Stimulated activated memory B cell treated with anti-CD40 and anti-IgM and Interleukin-4, amounts not matched to agents 10 μg/mL and 1 μg/mL and 100 μg/mL, for 72 hours (primary cell): ENCODE measurements at places on chromosomes 7 and 10.

DNA sequence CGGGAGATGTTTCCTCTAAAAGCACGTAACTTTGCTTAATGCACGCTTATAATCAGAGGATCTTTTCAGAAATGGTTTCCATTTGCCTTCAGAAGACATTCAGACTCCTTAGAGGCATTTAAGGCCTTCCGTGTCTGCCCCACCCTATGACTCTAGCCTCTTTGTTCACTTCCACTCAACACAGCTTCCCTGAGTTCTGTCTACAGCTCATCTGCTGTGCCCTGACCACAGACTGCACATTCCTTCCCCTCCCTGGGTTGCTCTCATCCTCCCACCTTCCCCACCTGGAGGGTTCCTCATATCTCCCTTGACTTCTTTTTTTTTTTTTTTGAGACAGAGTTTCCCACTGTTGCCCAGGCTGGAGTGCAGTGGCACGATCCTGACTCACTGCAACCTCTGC lies 16.6 kb downstream of the FBH1 start:
- H3K4me3 ChIP-seq = no peak overlapping the region
- H3K27ac ChIP-seq = no peak overlapping the region
- peaks cover 22% of the 10 kb centered on the region for H3K4me1 ChIP-seq
- H3K27me3 ChIP-seq = no peaks in the 10 kb centered on the region

GRCh38 chr10:101140084-101140949 lies 9.2 kb downstream of the TLX1 start:
- H3K27me3 ChIP-seq = peaks cover 94% of the 10 kb centered on the region
- H3K4me3 ChIP-seq = no peak overlapping the region
- peaks cover 33% of the 10 kb centered on the region for H3K4me1 ChIP-seq
- no peaks in the 10 kb centered on the region for H3K36me3 ChIP-seq

DNA sequence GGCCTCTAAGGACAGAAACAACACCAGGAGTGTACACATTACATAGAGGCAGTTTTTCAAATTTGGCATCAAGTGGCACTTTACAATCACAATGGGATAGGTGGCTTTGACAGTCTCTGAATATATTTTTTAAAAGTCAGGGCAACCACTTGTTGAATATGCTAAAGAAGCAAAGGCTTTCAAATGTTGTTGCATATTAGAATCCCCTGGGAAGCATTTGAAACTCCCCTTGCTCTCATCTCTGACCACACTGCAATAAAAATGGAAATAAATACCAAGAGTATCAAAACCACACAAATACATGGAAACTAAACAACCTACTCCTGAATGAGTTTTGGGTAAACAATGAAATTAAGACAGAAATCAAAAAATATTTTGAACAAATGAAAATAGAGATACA lies 106.5 kb upstream of the RAB11FIP2 start:
- H3K4me1 ChIP-seq = no peaks in the 10 kb centered on the region
- ATAC-seq = no peak
- no peaks in the 10 kb centered on the region for H3K27me3 ChIP-seq
- no peak overlapping the region for H3K27ac ChIP-seq
- H3K36me3 ChIP-seq = no peaks in the 10 kb centered on the region

- no peak for ATAC-seq
- peaks cover 22% of the 10 kb centered on the region for H3K4me1 ChIP-seq
- H3K27me3 ChIP-seq = peaks cover 79% of the 10 kb centered on the region
- no peak overlapping the region for H3K27ac ChIP-seq
- H3K36me3 ChIP-seq = no peaks in the 10 kb centered on the region
Measured at GRCh38 chr10:133528296-133528844, 1.2 kb downstream of the CYP2E1 start.

DNA sequence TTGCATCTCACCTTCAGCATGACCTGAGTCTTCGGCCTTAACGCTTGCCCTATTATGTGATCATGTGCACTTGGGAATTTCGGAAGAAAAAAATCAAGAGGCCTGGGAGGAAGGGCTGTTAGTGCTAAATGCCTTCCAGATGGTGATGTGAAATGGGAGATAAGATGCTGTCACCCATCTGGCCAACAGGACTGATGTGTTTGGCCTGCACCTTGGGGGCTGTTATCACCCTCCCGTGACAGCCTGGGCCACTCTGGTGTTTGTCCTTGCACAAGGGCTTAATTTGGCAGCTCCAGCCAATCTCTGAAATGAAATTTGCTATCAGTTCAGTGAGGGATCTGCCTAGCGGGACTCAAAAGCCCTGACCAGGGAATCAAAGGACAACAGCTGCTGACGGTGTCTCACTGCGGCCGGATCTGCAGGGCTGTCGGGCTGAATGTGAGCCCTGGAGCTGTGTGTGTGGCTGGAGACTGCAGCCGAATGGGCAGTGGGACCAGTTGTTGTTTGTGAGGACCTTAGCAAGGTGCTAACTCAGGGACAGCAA lies 131.4 kb upstream of the BTBD16 start:
- H3K4me3 ChIP-seq = no peak overlapping the region
- ATAC-seq = no peak

- peak; percentile 78 for ATAC-seq
- H3K4me1 ChIP-seq = peaks cover 8% of the 10 kb centered on the region
- H3K27me3 ChIP-seq = no peaks in the 10 kb centered on the region
- H3K4me3 ChIP-seq = no peak overlapping the region
Measured at GRCh38 chr7:130560972-130561371, 69.1 kb downstream of the MEST start.

DNA sequence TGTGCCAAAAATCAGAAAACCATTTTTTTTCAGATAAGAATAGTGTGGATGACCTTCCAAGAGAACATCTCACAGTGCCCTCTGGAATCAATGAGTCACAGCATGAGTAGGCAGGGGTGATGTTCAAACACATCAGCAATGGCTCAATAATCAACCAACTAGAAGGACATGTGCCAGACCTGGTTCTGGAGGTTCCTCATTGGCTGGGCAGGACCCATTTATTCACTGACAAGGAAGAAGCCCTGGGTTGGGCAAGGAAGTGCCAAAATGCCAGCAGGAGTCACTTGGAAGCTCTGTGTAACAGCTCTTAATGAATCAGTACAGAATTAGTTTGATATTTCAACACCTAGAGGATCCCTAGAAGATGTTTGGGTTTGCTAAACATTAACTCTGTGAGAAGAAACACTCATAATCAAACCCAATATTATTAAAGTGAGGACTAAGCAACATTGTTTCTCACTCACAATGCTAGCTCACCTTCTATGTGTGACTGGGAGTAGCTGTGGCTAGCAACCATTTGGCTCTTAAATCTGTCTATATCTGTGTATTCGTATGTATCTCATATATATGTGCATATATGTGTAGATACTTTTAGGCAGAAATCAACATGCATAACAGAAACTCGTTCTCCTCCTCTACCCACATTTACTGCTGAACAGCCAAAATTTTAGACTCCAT lies 72.3 kb upstream of the APBB1IP start:
- H3K4me3 ChIP-seq = no peak overlapping the region
- peaks cover 17% of the 10 kb centered on the region for H3K4me1 ChIP-seq
- no peaks in the 10 kb centered on the region for H3K27me3 ChIP-seq
- H3K36me3 ChIP-seq = no peaks in the 10 kb centered on the region
- no peak for ATAC-seq

DNA sequence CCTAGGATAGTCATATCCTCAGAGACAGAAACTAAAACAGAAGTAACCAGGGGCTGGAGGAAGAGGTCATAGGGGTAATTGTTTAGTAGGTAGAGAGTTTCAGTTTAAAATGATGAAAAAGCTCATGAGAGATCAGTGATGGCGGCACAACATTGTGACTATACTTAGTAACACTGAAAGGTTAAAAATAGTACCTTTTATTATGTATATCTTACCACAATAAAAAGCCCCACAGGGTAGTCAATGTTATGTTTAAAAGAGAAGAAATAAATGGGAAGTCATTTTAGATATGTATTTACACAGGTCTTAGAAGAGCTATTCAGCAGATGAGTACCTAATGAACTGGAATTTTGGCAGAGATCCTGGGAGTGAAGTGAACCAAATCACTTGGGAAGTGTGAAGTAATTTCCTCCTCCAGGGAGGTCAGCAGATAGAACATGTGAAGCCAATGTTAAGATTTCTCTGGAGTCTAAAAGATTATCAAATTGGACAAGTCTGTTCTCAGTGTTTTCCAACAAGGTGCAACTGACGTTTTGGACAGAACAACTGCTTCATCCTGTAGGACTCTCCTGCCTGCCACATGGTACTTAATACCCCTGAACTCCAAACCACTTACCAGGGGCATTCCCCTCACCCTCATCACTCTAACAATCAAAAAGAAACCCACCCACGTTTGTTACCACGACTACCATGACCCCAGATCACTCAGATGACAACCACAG lies 6.4 kb downstream of the CDCA7L start:
- no peaks in the 10 kb centered on the region for H3K27me3 ChIP-seq
- peaks cover 84% of the 10 kb centered on the region for H3K4me1 ChIP-seq
- peak overlapping the region; percentile 89 for H3K27ac ChIP-seq

DNA sequence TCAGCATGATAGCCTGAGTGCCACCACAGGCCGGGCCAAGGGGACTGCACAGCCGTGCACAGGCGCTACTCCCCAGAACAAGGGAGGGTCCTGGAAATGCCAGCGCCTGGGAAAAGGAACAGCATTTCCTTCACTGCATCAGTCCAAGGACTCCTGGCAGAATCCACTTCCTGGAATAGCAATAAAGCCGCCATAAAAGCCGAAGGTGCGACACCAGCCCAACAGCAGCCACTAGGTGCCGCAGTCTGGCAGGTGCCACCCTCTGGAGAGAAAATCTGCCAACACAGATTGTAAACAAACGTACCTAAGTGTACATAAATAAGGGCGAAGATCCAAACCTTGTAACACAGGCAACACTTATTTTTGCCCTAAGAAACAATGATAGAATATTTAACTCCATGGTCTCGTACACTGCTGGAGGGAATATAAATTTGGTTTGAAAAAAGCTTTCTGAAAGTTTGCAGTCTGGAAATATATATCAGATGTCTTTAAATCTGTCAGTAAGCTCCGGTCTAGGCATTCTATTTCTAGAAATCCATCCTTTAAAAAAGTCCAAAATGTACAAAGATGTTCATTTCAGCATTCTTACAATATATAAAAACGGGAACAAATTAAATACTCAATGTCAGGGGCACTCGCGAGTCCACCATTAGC lies 22.2 kb downstream of the VOPP1 start:
- H3K4me3 ChIP-seq = peak overlapping the region; percentile 63
- no peaks in the 10 kb centered on the region for H3K27me3 ChIP-seq
- peaks cover 97% of the 10 kb centered on the region for H3K4me1 ChIP-seq
- ATAC-seq = no peak

GRCh38 chr7:81468526-81468925 lies 301.3 kb downstream of the HGF start:
- H3K27ac ChIP-seq = no peak overlapping the region
- H3K4me1 ChIP-seq = no peaks in the 10 kb centered on the region
- H3K27me3 ChIP-seq = no peaks in the 10 kb centered on the region
- no peak overlapping the region for H3K4me3 ChIP-seq

DNA sequence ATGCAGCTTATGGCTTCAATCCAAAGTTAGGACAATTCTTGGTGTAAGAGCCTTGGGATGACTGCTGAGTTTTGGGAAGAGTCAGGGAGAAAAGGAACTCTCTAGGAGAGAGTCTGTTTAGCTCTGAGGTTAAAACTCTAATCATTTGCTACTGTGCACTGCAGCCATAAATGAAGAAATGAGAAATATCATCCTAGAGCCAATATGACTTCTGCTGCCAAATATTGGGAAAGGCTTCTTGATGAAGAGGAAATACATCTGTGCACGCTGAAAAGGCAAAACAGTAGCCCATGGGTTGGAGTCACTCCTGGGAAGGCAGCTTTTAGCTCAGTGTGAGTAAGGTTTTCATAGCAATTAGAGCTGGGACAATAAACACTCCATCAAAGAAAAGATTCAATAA lies 308.8 kb downstream of the SFMBT2 start:
- peaks cover 11% of the 10 kb centered on the region for H3K4me1 ChIP-seq
- no peaks in the 10 kb centered on the region for H3K36me3 ChIP-seq
- no peak for ATAC-seq
- H3K27ac ChIP-seq = no peak overlapping the region
- no peaks in the 10 kb centered on the region for H3K27me3 ChIP-seq
- no peak overlapping the region for H3K4me3 ChIP-seq

DNA sequence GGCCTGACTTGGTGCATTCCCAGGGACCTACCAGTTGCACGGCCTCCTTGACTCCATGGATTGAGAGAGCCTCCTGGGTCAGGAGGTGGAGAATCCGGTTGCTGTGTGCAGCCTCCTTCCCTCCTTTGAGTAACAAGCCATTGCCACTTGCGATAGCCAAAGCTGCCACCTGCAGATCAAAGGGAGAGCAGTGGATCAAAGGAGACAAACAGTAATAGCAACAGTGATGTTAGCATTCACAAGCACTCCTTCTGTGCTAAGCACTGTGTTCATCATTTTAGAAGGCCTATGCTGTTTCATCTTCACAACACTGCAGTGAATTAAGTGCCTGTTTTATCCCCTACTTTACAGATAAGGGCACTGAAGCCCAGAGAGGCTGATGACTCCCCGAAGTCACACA lies 40.1 kb downstream of the ALDH18A1 start:
- H3K27ac ChIP-seq = no peak overlapping the region
- H3K4me1 ChIP-seq = no peaks in the 10 kb centered on the region
- H3K36me3 ChIP-seq = peaks cover 85% of the 10 kb centered on the region
- H3K27me3 ChIP-seq = no peaks in the 10 kb centered on the region
- ATAC-seq = no peak

- H3K4me3 ChIP-seq = no peak overlapping the region
- no peaks in the 10 kb centered on the region for H3K36me3 ChIP-seq
- H3K27me3 ChIP-seq = no peaks in the 10 kb centered on the region
- ATAC-seq = no peak
- no peaks in the 10 kb centered on the region for H3K4me1 ChIP-seq
Measured at GRCh38 chr10:44261710-44262455, 123.0 kb downstream of the CXCL12 start.

DNA sequence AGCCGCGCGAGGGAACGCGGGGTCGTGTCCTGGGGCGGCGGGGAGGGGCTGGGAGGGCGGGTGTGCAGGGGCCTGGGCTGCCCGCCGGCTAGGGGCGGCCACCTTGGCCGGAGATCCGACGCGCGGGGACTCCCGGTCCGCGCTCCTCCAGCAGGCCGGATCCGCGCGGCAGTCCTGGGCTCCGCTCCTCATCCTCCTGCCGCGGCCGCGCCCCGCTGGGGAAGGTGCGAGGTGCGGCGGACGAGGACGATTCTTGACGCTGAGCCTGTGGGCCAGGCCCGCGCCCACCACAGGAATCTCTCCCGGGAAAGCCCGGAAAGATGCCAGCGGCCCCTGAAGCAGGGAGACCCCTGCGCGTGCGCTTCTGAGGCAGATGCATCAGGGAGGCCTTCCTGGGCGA lies 6.6 kb upstream of the OGDHL start:
- H3K27me3 ChIP-seq = peaks cover 70% of the 10 kb centered on the region
- H3K36me3 ChIP-seq = no peaks in the 10 kb centered on the region
- no peak overlapping the region for H3K4me3 ChIP-seq
- no peak overlapping the region for H3K27ac ChIP-seq
